ENCODE measurements at places on chromosomes 1 and 21.

DNA sequence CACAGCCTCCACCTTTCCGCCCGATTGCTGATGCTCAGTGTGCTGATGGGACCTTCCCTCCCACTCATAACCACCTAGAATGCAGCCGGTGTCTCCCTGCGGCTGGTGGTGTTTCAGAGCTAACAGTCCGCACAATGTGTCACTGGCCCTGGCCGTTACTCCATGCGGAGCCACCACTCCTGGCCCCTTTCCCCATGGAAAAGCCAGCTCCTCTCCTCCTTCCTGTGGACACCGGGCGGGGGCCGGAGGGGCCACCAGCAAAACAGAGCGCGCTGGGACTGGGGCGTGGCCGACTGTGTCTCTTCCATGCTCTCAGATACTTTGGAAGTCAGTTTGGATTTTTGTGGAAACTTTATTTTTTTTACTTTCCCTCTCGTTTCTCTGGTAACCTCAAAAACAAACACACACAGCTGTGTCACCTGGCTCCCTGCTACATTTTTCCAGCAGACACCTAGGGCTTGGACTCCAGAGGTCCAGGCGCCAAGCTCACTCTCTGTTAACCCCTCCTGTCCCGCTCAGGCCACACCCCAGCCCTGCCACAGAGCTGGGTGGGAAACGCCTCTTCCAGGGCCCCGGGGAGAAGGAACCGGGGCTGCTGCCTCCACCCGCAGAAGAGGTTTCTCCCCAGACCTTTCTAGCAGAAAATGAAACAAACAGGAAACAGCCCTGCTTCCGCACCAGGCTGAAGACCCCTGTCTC, 32.5 kb upstream of the COL6A2 start:
- DNase-seq, result peak; percentile 40

- DNase-seq, result no peak
Observed at GRCh38 chr1:66999640-67000400, 54.1 kb downstream of the SLC35D1 start.

DNA sequence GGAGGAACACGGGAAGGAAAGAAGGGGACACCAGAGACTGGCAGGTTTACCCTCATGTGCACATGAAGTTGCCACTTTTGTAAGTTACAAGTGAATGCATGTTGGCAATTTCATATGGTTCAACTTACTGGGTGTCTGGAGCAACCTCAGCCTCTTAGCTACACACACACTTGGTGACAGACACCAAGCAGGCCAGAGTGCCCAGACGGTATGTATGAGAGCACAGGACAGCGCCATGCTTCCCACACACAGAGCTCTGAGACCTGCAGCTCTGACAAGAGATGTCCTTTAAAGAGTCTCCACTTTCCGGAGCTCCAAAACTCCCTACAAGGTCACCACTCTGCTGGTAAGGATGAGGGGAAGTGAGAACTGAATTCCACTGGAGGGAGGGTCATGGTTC, 1.9 kb upstream of the TRABD2B start:
- no peak for DNase-seq

GRCh38 chr1:22731924-22732720, 21.5 kb downstream of the EPHB2 start:
- no peak for DNase-seq

DNA sequence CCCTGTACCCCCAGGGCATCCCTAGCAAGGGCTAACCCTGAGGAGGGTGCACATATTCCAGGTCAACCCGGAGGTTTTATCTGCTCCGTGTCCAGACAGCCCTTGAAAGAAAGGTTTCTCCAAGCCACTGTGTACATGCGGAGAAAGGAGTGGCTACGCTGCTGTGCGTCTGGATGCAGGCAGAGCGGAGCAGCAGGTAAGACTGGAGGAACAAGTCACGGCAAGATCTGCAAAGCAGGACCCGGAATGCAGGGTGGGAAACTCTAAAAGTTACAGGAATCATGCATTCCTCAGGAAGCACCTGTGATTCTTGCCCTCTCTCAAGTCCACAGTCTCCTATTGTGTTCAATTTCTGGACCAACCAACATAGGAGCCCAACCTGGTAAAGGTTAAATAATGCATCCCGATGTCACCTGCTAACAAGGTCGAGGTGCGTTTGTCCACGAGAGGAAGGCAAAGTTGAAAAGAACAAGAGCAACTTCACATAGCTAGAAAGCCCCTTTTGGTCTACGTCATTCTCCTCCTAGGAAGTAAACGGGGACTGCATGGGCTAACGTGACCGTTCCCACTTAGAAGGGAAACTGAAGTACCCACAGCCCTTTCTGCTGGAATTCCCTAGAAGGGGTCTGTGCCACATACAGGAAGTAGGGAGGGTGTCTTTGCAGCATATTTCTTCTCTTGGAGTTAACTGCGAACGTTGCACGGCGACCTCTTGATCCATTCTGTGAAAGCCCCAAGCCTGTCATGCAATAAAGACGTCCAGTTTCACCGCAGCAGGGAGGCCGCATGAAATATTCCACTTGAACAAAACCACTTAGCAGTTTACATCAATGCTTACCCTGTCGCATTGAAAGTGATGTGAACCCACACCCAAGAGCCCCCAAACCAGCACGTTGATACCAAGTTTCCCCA, 5.8 kb downstream of the TIAM1 start:
- DNase-seq, result no peak

DNA sequence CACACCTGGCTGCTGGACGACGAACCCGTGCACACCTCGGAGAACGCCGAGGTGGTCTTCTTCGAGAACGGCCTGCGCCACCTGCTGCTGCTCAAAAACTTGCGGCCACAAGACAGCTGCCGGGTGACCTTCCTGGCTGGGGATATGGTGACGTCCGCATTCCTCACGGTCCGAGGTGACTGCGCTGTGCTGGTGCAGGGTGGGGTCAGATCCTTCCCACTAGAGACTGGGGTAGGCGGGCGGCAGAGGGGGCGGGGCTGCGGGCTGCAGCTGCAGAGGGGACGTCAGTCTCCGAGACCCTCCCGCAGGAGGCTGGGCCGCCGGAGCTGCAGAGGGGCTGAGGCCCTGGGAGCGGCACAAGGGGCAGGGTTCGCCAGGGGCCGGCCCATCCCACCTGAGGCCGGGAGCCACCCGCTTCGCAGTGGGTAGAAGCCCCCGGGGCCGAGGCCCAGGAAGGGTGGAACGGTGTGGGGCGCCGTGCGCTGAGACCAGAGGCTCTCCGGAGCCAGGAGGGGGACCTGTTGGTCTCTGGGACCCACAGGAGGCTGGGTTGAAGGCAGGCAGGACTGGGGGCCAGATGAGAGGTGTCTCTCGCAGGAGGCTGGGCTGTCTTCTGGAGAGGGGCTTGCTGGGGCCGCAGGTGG, 90.6 kb downstream of the TRIM11 start:
- no peak for DNase-seq

DNA sequence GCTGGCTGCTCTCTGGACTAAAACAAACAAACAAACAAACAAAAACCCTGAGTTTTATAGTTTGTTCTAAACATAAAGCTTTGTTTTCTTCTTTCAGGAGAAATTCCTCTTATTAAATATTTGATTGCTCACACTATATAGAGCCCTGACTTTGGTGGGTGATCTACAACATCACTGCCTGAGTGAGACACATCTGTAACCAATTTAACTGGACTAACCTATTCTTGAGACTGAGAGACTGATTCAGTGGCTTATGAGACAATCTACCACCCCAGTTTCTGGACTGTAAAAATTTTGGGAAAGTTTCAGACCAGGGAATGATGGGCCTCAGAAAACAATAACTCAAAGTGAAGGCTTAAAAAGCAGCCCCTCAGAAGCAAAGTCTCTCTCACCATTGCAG, 537.0 kb downstream of the NEGR1 start:
- DNase-seq, result no peak

- DNase-seq, result no peak
Observed at GRCh38 chr1:43304314-43304681, 3.5 kb downstream of the TIE1 start.

DNA sequence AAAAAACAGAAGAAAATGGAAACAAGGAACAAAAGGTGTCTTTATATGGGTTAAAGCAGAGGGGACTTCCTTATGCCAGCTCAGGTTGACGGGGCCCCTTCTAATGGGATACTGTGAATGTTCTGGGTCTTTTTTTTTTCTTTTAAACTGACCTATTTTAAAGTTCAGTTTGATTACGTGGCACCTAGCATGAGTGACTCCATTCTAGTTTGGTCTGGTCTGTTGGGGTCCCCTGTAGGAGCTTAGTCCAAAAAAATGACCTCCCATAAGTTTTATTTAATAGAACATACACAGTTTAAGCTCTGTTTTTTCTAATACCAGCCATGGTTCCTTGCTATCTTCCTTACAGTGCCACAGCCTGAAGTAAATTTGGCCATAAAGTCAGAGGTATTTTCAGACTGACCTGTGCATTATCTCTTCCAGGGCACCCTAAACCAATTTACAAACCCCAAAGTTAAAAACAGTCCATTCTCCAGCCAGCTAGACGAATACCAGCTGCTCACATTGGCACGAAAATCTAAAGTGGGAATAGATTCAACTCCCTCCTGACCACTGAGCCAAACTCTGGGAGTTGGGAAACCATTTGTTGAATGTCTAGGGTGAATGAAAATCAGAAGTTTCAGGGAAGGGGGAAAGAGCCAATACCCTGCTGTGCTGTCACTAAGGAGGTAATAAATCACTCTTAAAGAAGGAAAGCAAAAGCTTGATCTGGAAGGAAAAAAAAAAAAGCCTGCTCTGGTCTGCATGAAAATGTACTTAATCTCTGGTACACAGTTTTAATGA, 42.4 kb downstream of the AKNAD1 start:
- no peak for DNase-seq

- no peak for DNase-seq
Observed at GRCh38 chr1:12302798-12303447, 73.1 kb downstream of the VPS13D start.

GRCh38 chr1:236830560-236830959, 35.5 kb downstream of the MTR start:
- DNase-seq, result no peak

DNA sequence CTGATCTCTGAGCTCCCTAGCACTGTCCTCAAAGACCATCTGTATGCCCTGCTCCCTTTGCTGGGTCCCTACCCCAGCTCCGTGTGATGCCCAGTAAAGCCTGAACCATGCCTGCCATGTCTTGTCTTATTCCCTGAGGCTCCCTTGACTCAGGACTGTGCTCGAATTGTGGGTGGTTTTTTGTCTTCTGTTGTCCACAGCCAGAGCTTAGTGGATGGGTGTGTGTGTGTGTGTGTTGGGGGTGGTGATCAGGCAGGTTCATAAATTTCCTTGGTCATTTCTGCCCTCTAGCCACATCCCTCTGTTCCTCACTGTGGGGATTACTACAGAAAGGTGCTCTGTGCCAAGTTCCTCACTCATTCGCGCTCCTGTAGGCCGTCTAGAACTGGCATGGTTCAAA, 5.7 kb downstream of the GSTM5 start:
- no peak for DNase-seq

DNA sequence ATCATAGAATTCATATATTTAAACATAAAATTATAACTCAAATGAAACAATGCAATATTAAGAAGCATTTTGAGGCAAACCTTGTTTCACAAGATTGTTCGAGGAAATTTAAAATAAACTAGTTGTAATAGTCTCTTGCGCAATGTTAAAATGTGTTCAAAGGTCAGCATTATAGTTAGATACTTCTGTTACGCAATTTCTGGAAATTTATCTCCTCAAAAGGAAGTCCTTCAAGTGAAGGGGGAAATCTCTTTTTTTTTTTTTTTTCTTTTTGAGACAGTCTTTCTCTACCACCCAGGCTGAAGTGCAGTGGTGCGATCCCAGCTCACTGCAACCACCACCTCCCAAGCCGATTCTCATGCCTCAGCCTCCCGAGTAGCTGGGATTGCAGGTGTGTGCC, 52.1 kb downstream of the FMO4 start:
- DNase-seq, result no peak

DNA sequence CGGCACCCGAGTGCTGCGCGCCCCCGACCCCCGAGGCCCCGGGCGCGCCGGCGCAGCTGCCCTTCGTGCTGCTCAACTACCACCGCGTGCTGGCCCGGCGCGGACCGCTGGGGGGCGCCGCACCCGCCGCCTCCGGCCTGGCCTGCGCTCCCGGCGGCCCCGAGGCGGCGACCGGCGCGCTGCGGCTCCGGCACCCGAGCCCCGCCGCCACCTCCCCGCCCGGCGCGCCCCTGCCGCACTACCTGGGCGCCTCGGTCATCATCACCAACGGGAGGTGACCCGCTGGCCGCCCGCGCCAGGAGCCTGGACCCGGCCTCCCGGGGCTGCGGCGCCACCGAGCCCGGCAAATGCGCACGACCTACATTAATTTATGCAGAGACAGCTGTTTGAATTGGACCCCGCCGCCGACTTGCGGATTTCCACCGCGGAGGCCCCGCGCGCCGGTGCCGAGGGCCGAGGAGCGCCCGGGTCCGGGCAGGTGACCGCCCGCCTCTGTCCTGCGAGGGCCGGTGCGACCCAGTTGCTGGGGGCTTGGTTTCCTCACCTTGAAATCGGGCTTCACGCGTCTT, 49.0 kb downstream of the SIM2 start:
- DNase-seq, result peak; percentile 84

- DNase-seq, result no peak
Observed at GRCh38 chr1:184407816-184408510, 21.1 kb downstream of the C1orf21 start.

GRCh38 chr1:198549866-198550265, 9.4 kb upstream of the ATP6V1G3 start:
- DNase-seq, result no peak

- DNase-seq, result no peak
Observed at GRCh38 chr21:45578811-45579381, 36.7 kb upstream of the SLC19A1 start.

GRCh38 chr1:7609311-7609994, 161.6 kb upstream of the VAMP3 start:
- DNase-seq, result no peak

DNA sequence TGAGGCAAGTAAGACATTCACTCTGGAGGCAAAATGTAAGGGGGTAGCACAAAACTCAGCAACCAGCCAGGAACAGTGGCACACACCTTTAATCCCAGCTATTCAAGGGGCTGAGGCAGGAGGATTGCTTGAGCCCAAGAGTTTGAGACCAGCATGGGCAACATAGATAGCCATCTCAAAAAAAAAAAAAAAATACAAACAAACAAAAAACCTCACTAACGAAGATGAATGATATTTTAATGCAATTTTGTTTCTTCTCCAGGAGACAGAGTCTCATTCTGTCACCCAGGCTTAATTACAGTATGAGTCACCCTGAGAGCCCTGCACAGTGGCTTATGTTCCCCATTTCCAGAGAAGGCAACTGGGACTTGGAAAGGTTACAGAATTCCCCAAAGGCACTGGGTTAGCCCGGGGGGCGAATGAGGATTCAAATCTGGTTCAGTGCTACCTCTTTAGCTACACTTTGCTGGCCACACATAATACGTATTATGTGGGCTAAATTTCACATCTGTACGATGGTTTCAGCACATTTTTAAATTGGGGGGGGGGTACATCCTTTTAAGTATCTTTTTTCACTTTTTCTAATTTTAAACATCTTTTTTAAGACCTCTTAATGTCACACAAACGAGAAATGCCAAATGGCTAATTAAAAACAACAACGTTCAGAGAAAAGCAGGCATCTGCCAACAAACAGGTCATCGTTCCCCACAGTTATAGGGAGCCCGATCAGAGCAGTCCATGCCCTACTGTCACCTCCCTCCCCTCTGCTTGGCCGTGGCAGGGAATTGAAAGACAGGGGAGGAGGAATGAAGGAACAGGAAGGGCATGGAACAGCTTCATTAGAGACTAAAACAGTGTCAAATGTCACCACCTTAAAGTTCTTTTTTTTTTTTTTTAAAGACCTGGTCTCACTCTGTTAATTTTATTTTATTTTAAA, 3.5 kb downstream of the CELA2A start:
- DNase-seq, result no peak

Measured in H54 (cell line).